ENCODE measurements at places on chromosomes 16 and 17.

DNA sequence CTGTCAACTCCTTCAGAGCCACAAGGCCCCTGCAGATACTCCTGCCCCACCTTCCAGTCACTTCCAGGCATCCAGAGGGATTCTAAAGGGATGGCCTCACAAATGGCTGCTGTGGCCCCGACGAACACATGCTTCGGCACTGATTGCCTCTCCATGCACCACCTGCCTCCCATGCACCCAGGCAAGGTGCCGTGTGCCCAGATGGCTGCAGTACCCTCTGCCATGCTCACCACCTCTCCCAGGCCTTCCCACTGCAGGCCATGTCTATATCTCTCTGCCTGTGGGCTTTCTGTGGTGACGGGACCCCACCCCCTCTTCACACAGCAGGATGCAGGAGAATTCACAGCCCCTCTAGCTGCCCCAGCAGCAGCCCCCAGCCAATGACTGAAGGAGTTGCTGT lies 27.9 kb upstream of the LYRM9 start:
- DNase-seq = no peak

DNA sequence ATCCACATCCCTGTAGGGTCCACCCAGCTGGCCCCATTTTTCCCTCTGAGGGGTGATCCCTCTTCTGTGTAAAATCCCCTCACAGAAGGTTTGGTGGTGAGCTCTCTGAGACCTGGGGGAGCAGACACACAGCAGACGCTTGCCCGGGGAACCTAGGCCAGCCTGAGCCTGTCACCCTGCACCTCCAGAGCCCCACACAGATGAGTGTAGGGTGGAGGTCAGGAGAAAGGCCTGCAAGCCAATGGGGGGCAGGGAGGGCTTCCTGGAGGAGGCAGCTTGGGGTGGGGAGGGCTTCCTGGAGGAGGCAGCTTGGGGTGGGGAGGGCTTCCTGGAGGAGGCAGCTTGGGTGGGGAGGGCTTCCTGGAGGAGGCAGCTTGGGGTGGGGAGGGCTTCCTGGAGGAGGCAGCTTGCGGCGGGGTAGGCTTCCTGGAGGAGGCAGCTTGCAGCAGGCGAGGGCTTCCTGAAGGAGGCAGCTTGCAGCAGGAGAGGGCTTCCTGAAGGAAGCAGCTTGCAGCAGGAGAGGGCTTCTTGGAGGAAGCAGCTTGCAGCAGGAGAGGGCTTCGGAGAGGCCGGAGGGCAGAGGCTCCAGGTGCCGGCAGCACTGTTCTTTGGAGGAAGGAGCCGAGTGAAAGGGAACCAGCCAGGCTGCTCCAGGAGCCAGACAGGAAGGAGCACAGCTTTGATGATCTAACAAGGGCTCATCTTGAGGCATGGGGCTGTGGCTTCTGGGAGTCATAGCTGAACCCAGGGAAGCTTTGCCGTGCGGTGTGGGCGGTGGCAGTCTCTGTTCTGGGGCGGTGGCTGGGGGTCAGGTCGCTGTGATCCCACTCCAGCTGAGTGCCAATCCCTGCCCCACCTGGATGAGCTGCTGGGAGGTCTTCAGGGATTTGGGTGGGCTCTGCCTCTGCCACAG lies 83.7 kb upstream of the ZNF469 start:
- no peak for DNase-seq

DNA sequence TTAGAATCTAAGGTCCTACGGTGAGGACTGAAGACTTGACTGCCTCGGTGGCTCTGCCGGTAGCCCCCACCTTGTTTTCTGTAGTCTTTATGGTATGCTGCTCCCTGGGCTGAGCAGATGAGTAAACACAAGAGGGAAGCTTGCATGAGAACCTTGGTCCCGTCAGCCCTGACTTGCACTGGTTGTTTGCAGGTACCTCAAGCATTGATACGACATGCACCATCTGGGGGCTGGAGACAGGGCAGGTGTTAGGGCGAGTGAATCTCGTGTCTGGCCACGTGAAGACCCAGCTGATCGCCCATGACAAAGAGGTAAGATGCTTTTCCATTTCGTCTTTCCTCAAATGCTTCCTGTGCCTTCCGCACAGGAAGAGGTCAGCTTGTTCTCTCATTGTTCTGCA lies 21.1 kb upstream of the TACO1 start:
- no peak for DNase-seq

DNA sequence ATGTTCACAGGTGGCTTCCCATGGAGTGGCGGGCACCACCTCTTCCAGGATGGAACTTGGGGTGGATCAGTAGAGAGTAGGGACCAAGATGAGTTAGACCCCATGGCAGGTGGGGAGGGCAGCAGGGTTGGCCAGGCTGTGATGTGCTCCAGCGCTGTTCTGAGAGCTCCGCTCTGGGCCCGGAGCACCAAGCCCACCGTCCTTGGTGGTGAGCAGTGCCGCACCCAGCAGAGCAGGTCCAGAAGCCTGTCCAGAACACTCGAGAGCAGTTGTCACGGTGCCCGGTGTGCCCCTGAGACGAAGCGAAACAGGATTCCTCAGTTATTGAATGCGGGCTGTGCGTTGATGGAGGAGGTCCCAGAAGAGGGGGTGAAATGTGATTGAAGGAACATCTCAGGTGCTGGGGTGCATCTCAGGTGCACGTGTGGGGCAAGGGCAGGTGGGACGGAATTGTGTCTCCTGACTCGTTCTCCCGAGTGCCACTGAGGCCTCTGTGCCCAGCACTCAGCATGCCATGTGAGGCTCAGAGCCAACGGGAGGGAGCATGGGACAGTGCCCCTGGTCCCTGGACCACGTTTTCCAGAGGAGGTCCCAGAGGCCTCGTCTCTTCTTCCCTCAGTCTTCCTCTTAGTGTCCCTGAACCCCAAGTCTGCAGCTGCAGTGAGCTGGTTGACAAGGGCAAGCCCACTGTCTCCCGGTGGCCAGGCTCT lies 39.5 kb downstream of the COX4I1 start:
- no peak for DNase-seq

- DNase-seq = no peak
Measured at GRCh38 chr16:83171396-83171795, 544.6 kb downstream of the CDH13 start.

DNA sequence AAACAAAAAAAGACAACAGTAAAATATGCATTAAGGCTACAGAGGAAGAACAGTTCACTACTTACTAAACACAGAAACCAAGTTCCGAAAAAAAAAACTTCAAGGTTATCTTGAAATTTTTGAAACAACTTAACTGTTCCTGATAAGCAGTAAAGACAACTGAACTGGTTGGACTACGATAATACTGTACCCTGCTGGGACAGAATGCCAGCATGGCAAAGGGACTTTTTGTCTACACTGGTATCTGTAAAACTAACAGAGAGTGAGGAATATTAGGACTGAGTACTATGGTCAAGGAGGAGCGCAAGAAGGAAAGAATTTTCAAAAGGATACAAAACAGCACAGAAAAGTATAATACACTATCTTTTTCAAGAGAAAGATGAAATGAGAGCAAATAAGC lies 19.8 kb downstream of the SETD6 start:
- DNase-seq = no peak

DNA sequence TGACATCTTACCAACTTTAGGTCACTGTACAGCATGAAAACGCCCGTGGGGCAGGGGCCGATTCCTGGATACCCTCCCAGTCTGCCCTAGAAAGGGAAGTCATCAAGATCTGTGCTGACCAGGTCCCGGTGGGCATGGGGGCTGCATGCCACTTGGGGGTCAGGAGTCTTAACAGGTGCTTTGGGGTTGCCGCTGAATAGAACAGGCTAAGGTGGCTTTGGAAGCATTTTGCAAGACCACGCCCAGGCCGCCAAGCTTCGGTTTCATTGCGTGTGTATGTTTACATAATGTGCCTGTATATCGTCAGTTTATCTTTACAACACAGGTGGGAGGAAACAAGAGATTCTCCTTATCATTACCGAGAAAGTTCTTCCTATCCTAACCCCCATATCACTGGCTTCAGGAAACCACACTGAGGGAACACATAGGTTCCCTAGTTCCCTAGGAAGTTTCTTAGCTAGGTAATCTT lies 13.3 kb upstream of the USP36 start:
- no peak for DNase-seq

- DNase-seq = no peak
Measured at GRCh38 chr16:27179500-27180072, 23.7 kb upstream of the KDM8 start.

- DNase-seq = no peak
Measured at GRCh38 chr17:66518108-66518507, 215.7 kb downstream of the PRKCA start.

GRCh38 chr17:57869617-57870282 lies 19.9 kb upstream of the MRPS23 start:
- DNase-seq = no peak

DNA sequence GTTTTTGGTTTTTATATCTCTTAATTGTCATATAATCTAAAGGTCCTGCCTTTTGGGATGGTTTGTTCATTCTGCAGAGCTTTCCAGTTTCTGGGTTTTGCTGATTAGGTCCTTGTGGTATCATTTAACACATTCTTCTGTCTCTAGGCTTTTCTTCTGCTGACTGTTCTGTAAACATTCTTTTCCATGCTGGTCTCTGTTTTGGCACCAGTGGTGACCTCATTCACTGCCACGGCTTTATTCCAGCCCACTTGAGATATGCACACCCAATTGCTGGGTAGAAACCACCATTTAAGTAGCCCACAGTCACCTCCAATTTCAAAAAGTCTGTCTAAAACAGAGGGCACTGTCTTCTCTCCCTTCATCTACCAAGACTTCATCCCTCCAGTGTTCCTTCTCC lies 31.1 kb upstream of the COX10 start:
- DNase-seq = no peak

- DNase-seq = no peak
Measured at GRCh38 chr17:72011561-72011960, 109.3 kb upstream of the SOX9 start.

DNA sequence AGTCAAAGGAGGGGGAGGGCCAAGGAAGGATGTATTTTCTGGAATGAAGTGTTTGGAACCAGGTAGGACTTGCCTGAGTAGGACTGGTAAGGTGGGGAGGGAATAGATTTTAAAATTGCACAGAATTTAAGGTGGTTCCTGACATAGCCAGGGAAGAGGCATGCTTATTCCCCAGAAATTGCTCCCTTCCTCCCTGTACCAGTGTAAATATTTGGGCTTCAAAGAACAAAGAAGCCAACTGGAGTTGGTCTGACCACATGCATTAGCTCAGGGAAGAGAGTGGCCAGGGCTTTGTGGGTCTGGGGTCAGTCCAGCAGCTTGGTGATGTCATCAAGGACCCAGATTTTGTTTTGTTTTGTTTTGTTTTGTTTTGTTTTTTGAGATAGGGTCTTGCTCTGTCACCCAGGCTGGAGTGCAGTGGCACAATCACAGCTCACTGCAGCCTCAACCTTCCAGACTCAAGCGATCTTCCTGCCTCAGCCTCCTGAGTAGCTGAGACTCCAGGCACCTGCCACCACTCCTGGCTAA lies 9.3 kb upstream of the MRTFB start:
- no peak for DNase-seq

DNA sequence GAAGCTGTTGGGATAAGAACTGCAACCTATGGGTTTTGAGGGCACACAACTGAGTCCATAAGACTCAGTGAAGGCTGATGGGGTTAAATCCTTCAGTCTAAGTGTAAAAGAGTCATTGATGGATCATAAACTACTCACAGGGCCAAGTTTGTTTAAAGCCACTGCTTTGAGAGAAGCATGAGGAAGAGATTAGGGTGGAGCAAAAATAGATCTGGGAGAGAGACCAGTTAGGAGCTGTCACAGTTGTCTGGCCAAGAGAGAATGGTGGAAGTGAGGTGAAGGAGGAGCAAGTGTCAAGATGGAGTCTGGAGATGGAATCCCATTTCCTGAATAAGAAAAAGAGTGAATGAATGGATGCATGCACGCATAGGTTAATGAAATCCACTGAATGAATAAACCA lies 379.1 kb upstream of the CDH11 start:
- no peak for DNase-seq

GRCh38 chr16:57740423-57741071 lies 5.0 kb downstream of the KATNB1 start:
- DNase-seq = no peak

GRCh38 chr16:5042574-5043171 lies 8.9 kb upstream of the NAGPA start:
- DNase-seq = no peak

DNA sequence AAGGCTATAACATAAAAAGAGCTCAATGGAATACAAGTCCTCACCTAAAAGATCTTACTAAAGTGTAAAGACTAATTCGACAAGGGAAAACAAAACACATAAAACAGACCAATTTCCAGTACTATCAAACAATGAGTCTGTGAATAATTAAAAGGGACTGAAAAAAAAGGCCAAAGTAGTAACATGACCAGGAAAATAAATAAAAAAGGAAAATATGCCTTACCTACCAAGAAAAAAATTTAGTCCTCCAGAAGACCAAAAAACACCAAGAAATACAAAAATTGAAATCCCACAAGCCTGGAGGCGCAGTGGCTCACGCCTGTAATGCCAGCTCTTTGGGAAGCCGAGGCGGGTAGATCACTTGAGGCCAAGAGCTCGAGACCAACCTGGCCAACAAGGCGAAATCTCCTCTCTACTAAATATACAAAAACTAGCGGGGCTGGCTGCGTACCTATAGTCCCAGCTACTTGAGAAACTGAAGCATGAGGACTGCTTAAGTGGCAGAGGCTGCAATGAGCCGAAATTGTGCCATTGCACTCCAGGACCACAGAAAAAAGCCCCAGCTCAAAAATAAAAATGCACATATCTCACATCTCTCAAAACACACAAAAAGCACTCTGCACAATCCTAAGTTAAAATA lies 60.8 kb downstream of the TEX14 start:
- no peak for DNase-seq

DNA sequence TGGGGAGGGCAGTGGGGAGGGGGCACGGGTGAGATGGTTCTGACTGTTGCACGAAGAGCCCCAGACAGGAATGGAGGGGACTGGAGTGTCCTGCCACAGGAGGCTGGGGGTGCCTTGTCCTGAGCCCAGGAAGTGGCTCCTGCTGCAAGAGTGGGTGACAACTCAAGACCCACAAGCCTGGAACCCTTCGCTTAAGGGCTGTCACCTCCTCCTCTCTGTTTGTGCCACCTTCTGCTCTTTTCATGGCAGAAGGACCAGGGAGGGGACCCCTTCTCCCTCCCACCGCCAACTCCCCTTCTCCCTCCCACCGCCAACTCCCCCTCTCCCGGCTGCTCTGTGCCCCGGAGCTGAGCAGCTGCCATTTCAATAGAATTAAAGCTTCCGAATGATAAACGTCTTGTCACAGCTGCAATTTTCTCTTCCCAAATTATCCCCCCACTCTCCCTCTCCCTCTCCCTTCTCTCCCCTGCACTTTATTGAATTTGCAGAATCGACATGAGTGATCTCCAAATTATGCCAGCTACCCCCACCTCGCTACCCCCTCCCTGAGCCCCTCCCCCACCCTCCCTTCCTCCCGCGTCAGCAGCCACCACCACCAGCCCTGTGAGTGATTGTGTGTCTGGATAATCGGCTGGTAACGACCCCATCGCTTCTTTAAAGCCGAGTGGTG lies 13.7 kb downstream of the GJD3 start:
- DNase-seq = no peak

All from vagina (tissue), 2 donors.